ENCODE measurements at places on chromosomes 5 and 9. TPM values are rescaled to one million over a fixed set of nuclear protein-coding genes. Genes with fewer than 3 reads are reported as not detected.

CCL21 gene
- not detected for total RNA-seq

LRRC19 gene
- total RNA-seq, result not detected

NAIP gene
- total RNA-seq, result 1.2 TPM

FOXD1 gene
- 30.0 TPM for total RNA-seq

LRRC14B gene
- total RNA-seq, result not detected

CCL28 gene
- 6.2 TPM for total RNA-seq

TEK gene
- not detected for total RNA-seq

MYMK gene
- total RNA-seq, result not detected

All from epithelial cell of proximal tubule (primary cell).